ENCODE measurements at places on chromosomes 11 and 22.
A peak's percentile ranks its signal among the peaks of the same experiment; 100 is the strongest.

DNA sequence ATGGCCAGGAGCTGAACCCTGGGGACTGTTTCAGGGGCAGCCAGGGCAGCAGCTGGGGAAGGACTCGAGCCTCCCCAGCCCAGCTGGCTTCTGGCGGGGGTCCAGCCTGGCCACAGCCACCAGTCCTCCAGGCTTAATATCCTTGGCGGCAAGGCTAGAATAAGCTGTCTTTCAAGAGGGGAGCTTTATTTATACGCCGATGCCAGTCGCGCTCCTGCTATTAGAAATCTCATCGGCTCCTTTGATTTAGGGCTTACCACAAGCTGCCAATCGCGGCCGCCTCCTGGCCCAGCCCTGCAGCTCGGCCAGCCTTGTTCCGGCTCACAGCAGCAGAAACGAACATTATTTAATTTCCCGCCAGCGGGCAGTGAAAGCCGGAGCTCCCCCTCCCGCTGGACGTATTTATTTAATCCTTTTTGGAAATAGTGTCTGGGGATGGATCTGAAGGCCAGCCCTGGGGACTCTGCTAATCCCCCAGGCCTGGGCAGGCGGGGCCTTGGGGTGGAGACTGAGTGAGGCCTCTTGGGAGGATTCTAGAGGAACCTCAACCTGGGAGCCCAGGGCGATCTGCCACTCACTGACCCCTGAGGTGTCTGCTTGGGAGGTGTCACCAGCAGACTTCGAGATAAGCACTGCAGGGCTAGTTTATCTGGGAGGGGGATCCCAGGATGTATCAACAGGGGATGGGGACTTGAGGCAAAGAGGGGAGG lies 363.1 kb downstream of the MN1 start:
- no peak for DNase-seq

DNA sequence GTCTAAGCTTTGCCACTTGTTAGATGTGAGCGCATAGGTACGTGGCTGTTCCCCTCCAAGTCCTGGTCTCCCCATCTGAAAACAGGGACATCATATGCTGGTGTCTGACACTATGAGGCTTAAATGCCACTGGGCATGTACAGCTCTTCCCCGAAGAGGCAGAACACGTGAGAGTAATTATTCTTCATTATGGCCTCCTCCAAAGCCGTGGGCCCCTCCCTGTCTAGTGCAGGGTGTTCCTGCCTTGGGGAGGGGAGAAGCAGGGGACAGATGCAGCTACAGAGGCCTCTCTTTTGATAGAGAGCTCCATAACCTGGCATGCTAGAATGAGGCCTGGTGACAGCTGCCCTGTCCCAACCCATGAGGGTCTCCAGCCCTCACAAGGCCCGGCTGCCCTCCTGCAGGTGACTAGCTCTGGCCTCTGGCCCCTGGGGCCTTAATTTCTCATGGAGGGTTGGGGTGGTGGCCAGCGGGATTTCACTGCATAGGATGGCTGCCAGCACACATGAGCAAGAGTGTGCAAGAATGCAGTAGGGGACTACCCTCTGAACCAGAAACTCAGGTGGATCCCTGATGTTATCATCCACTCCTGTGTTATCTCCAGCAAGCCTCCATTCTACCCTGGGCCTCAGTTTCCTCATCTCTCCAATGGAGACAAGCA lies 334.6 kb downstream of the MN1 start:
- DNase-seq: no peak

GRCh38 chr11:134069426-134070341 lies 812 bp downstream of the JAM3 start:
- no peak for DNase-seq

DNA sequence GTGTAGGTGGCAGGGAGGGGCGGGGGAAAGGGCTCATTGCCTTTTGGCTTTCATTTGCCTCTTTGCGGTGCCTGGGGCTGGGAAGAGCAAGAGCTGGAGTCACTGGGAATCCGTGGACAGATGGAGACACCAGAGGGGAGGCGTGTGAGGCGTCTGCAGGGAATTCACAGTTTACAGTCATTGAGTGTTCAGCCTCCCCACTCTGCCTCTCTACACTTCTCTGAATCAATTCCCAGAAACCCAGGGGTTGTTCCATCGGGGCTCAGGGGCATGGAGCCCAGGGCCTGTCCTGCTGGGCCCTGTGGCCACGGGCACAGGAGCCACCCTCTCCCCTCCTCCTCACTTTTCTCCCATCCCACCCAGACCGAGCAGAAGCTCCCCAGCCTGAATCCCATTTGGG lies 160.5 kb upstream of the NAV2 start:
- no peak for DNase-seq

GRCh38 chr22:23121424-23121823 lies 20.4 kb downstream of the RSPH14 start:
- DNase-seq: no peak

DNA sequence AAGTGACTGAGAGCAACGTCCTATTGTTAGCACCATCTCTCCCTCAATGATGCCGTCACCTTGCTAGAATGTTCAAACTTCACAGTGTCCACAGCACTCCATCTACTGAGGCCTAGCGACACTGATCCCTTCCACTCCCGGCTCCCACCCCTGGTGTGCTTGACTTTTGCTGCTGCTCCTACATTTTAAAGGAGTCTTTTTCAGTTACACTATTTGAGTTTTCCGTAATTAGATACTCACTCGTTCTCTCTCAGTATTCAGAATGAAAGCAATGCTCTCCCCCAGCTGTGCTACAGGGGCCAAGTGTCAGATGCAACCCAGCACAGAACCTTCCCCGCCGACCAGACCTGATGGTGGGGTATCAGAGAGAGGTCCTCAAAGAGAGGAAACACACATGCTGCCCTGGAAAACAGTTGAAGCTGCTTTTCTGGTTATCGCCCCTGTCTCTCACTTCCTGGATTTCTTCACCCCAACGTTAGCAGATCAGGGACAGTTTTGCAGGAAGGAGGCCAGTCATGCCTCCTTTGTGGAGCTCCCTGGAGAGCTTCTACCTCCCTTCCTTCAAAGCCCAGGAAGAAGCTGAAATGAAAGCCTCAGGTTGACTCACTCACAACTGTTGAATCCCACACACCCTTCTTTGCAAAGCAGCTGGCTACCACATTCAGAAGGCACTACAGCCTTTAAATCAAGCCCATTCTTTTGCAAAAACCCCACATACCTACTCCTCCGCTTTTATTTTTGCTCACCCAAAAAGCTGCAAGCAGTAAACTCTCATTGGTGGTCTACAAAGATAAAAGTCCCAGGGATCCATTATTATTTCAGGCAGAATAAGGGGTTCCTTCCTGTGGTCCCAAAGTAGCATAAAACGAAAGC lies 23.5 kb downstream of the LARGE1 start:
- DNase-seq: no peak

DNA sequence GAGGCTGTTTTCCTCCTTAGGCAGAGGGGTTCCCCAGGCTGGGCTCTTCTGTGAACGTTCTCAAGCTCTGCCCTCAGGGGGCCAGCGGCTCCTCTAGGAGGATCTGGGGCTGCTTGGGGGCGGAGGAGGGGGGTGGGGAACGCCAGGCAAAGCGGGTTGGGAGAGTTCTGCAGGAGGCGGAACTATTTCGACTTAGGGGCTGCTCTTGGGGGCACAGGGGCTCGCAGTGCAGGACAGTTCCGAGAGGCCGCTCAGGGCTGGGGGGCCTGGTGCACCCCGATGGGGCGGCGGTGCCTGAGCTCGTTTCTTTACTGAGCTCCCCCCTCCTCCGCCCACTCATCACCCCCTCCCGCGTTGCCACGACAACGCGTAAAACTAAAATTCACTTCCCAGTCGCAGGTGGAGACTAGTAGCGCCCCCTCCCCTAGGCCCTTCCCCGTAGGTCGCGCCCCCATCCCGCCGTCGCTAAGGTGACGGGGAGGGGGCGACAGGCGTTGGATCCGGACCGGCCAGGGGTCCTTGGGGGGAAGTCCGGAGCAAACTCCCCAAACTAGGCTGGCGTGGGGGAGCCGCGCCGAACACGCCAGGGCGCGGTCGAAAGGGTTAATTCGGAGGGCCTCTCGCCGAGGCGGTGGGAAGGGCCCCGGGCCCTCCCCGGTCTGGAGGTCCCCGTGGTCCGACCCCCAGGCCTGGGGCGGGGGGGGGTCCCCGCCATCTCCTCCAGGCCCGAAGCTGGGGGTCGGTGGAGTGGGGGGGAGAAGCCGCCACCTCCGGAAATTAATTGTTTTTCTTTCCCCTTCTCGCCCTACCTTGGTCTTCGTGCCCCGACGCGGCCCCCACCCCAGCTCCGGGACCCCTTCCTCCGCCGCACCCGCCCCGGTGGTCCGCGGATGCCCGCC lies 857 bp downstream of the SHANK3 start:
- DNase-seq: no peak

DNA sequence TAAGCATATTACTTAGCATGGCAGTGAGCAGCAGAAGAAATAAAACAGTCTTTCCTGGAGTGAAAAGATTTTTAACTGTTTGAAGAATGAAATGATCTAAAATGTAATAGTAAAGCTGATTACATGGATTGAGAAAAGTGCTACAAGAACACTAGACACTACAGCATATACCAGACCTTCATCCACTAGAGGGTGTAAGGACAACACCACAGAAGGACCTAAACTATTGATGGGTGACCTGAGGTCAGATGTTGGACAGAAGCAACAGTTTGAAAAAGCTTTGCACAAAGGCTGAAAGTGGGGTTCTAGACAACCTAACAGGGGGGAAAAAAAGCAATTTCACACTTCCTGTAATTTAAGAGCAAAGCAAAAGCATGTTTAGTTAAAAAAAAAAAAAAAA lies 97.7 kb downstream of the RBFOX2 start:
- DNase-seq: no peak

GRCh38 chr22:50342651-50343540 lies at the start of gene PPP6R2:
TSS of gene PPP6R2 (plus strand) at chr22:50343327. CDS start at chr22:50393909, 50,582 bp downstream.
- DNase-seq: peak; percentile 84

DNA sequence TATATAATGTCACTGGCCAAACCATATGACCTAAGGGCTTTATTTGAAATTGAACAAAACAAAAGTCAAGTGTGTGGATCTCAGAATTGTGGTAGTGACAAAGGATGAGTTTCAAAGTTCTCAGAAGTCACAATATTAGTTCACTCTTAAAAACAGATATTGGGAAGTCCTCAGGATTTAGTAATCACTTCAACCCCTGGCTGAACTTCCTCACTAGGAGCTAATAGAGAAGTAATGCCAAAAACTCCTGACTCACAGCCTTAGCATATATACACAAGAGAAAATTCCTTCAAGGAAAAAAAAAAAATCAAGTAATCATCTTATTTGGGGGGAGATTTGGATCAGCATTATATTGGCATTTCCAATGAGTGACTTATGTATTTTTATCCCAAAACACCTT lies 75.6 kb upstream of the APOA1 start:
- no peak for DNase-seq

DNA sequence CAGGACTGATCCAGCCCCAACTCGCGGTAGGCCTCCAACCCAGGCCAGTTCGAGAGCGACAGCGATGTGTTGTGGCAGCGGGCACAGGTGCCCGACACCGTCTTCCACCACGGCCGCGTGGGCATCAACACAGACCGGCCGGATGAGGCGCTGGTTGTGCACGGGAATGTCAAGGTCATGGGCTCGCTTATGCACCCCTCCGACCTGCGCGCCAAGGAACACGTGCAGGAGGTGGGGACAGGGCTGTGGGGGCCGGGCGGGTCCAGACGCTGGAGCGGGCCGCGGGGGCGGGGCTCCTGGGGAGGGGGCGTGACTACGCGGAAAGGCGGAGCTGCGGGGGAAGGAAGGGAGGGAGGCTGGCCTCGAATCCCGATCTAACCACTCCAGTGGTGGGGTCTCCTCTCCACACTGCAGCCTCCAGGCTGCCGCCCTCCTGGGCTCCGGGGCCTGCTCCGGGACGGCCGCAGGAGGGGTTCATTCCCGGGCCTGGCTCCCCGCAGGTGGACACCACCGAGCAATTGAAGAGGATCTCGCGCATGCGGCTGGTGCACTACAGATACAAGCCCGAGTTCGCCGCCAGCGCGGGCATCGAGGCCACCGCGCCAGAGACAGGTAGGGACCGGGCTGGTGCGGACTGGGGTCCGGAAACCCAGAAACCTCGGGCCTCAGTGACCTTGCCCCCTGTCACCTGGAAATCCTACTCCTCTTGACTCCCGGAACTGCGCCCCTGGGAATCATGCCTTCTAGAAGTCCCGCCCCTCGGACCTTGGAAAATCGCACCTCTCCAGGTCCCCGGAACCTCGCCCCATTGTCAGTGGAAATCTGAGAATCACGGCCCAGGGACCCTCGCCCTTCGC lies 14.9 kb downstream of the TMEM258 start:
- peak; percentile 55 for DNase-seq

GRCh38 chr11:68798221-68798813 lies 43.4 kb downstream of the CPT1A start:
- DNase-seq: peak; percentile 33

DNA sequence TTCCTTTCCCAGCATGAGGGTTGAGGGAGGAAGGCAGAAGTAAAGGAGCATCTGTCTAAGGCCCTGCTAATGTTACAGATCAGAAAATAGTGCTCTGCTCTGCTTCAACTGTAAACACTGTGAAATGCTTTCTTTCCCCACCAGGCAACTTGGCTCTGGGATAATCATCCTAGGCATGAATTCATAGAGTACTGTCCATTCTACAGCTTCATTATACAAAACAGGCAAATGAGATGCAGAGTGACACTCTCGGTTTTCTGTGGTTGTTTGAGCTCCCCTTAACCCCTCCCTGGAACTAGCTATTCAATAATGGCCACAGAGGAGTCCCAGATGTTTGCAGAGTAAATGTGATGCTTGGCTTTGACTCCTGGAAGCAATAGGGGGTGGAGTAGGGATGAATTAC lies 184.3 kb upstream of the CTSC start:
- DNase-seq: no peak

DNA sequence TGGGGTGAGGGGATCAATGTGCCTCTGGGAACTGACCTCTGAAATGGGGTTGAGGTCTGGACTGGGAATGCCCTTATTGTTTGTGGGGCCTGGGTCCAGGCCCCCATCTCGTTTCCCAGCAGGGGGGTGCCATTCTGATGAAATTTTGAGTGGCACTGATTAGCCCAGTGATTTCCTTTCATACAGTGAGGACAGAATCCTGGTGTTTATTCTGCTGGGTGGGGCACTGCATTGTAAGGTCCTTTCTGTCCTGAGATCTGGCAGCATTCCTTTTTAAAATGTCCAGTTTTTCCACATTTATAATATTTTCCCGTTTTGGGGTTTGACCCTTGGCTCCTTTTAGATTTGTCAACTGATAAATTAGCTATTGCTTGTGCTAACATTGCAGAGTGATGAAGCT lies 27.1 kb downstream of the OR10A6 start:
- DNase-seq: no peak

Measured in effector CD4-positive, alpha-beta T cell (primary cell).